ENCODE measurements at places on chromosomes 13 and 19.
A peak's percentile ranks its signal among the peaks of the same experiment; 100 is the strongest.

GRCh38 chr13:41232578-41233480, 30.5 kb downstream of the MTRF1 start:
- DNase-seq, result no peak

GRCh38 chr19:53086949-53087348, 16.3 kb downstream of the ZNF160 start:
- DNase-seq, result no peak

DNA sequence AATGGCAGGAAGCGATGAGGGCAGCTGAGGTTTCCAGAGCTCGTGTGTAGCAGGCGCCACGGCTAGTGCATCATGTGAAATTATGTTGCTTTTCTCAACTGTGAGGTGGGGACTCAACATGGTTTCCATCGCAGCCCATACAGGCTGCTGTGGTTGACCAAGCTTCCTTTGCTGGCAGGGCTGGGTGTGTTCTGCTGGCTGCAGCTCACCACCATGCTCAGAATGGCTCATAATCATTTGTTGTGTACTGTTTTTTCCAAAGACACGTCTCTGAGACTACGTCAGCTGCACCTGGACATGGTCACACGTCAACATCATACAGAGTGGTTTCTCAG, 16.1 kb upstream of the RASA3 start:
- peak; percentile 97 for DNase-seq

DNA sequence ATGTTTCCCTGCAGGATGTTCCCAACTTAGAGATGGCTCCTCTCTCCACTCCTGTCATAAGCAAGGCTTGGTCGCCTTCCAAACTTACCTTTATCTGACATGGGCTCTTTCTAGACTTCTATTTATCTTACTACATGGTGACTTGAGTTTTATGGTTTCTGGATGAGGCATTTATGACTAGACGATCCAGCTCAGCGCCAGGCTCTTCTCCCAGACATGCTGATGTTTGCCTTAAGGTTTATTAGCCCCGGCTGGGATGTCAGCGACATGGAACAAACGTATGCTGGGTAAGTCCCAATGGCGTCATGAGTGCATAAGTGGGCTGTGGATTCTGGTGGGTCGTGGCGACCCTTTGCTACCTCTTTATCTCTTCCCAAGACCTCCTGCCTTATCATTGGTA, 39.8 kb upstream of the SLC15A1 start:
- DNase-seq, result no peak

DNA sequence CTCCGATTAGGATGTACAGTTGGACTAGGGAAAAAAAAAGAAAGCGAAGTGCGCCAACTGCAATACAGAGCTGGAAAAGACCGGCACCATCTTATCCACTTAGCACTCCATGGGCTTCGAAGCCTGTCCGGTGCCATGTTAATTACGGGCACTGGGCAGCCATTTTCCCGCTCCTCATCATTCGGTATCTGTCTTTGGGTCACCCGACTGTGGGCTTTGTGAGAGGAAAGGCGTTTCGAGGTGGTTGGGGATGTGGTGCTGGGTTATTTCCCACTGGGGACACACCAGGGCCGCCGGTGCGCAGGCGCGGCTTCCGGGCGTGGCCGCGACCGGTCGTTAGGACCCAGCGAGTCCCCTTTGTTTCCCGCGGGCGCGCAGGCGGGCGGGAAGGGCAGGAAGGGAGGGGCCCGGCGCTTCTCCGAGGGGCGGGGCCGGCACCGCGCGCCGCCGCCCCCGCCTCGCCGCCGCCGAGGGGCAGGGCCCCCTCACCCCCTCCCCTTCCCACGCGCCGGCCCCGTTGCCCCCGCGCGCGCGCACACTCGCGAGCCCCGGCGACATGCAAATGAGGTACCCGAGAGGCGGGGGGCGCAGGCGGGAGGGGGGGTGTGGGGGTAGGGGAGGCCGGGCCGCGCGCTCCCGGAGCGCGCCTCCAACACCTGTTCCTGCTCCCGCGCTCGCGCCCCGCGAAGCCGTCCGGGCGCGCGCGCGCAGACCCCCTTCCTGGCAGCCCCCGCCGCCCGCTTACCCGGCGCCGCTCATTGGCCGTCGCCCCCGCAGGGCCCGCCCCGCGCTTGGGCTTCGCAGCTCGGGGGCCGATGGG, at the start of gene ZNF524:
Gene ZNF524 (plus strand): TSS at position 447 of the 820 bp plus-strand sequence. CDS start 1,825 bp downstream, outside the sequence.
- DNase-seq, result peak; percentile 90

- DNase-seq, result peak; percentile 31
Measured at GRCh38 chr13:73998631-73999030, 135.6 kb downstream of the KLF12 start.

- DNase-seq, result no peak
Measured at GRCh38 chr19:41449865-41450178, 6.9 kb downstream of the ERICH4 start.

GRCh38 chr19:3047496-3048189, 14.7 kb downstream of the TLE5 start:
- DNase-seq, result peak; percentile 76

DNA sequence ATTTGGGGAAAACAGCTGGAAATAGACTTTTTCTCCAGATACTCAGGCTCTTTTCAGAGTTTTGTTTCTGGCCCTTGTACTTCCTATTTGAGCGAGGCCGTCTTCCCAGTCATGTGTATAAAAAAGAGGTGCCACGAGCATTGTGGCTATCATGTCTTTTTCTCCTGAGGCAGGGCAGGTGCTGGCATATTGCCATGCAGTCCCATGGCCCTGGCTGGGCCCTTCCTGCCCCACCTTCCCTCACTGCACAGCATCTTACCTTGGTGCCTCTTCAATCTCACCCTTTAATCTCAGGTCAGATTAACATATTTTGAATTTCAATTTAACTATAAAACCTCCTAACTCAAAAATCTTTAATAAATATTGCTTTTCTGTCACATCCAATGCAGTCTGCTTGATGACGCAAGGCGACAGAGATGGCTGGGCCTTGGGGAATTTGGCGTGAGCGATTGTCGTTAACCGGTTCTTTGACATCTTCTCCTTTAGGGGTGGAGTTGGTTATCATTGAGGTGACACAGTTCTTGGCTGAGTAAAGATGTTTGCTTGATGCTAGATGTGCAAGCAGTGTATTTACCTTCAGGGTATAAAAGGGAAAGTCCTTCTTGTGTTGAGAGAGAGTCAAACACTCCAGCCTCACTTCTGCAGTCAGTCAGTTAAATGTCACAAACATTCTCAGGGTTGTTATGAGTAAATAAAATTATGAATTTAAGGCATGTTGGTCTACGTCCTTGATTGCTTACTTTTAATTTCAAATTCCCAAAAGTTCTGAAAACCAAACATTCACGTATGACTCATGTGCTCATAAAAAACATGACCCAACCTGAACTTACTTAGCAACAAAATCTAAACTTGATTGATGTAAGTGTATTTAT, 289.9 kb downstream of the MYO16 start:
- DNase-seq, result no peak

DNA sequence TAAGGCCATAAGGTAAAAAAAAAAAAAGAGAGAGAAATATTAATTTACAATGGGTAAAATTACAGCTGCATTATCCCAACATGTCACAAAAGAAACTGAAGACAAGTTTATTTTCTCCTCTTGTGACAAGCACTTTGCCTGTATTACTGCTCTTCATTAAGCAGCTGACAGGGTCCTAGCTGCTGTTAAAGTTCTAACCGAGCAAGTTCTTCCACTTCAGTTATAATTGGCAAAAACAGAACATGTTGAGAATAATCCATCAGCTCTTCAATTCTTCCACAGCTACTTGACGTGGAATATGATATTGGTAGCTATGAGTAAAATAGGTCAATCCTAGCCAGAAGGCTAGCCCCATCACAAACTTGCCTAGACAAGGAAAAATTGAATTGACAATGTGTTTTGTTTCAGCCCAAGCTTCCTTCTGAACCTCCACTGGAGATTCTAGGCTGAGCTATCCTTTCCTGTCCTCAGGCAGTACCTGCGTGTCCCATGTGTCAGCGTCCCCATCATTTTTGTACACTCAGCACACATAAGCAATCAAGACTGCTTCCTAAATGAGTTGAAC, 32.2 kb upstream of the DOCK9 start:
- no peak for DNase-seq

DNA sequence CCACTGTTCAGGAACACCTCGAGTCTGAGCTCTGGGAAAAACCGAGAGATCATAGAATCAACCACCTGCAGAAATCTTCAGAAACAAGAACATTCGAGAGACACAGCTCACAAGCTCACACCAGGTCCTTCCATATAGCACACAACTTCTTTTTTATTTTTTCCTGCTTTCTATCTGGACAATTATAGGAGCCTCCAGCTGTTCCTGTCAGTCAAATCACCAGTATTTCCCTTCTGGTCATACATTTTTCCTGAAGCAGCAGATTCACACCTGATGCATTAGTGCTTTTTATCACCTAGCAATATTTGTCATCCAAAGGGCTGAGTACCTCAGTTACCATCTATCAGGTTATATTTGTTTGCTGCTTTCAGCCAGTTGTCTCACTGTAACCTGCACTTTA, 323.5 kb downstream of the FOXO1 start:
- DNase-seq, result no peak

GRCh38 chr13:43268632-43269031, 245.2 kb downstream of the DNAJC15 start:
- no peak for DNase-seq

DNA sequence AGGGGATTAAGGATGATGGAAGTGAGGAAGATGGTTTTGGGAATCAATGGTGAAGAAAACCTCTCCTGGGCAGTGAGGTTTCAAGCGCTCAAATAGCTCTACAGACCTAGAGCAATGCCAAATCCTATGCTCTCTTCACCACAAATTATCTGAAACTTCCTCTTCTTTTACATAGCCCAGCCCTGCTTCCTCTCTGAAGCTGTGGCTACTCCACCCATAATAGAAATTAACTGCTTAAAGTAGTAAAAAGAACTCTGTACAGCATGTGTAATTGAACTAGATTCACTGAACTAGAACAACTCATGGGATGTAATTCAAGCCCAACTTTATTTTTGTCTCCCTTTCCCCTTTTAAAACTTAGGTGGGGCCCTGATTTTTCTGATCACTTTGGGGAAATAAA, 20.4 kb upstream of the IFT88 start:
- peak; percentile 18 for DNase-seq

DNA sequence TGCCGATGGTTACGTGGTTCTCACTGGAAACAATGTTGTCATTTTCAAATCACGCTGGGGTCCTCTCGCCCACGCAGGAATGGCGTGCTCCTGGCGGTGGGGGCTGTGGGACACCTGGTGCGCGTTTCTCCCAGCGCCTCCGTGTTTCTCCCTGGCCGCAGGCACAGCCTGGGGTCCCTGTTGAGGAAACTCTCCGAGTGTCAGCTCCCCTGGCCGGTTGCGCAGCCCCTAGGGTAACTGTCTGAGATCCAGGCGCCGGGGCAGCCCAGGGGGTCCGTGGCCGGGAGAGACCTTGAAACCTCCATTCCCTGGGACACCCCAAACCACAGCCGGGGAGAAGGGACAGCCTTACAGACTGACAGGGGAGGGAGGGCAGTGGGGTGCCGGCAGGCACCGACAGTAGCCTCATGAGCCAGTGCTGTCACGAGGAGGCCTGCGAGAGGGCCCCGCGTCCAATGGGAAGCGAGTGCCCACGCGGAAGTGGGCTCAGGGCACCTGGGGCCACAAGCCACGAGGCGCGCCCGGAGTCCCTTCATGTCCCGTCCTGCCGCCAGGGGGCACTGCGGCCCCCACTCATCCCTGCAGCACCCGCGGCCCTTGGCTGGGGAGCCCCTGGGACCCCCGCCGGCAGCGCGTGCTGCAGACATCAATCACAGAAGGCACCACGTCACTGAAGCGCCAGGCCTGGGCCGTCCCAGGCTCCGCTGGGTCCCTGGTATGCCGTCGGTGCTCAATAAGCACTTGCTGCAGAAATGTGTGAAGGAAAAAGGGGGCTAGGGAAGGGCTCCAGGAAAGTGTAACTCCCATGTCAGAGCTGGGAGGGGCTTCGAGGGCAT, 9.5 kb downstream of the ADAMTSL5 start:
- DNase-seq, result peak; percentile 30

DNA sequence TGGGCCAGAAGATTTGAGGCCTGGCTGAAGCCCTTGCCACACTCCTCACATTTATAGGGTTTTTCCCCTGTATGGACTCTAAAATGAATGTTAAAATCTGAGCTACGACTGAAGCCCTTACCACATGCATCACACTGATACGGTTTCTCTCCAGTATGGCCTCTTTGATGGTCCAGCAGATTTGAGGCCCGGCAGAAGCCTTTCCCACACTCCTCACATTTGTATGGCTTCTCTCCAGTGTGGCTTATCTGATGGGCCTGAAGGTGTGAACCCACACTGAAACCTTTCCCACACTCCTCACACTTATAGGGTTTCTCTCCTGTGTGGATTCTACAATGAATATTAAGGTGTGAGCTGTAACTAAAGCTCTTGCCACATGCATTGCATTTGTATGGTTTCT, 21.0 kb downstream of the ZNF45 start:
- DNase-seq, result no peak

DNA sequence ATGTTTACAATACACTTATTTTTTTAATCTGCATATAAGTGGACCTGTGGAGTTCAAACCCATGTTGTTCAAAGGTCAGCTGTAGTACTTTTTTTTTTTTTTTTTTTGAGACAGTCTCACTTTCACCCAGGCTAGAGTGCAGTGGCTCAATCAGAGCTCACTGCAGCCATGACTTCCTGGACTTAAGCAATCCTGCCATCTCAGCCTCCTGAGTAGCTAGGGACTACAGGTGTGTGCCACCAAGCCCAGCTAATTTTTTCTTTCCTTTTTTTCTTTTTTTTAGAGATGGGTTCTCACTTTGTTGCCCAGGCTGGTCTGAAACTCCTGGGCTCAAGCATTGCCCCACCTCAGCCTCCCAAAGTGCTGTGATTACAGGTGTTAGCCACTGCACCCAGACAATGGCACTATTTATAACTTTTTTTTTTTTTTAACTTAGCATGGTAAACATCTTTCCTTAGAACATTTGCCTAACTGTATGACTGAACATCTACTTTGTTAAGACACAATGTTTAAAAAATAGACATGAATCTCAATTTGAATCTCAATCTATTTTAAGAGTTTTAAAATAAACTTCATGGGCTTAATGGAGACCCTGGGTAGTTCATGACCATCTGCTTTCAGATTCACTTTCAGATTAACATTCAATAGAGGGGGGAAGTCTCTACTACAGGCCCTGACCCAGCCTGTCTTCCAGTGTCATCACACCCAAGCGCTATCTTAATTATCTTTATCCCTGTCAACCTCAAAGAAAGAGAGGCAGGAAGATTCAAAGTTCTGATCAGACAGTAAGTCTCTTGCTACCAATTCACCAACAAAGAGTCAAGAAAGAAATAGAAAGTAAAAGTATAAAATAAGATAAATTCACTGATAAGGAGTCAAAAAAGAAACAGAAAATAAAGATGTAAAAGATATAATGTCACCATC, 97.7 kb upstream of the DOCK9 start:
- DNase-seq, result peak; percentile 54

GRCh38 chr13:95355494-95355893, 54.2 kb upstream of the ABCC4 start:
- DNase-seq, result no peak

- no peak for DNase-seq
Measured at GRCh38 chr13:48398450-48399095, 14.3 kb downstream of the LPAR6 start.

GRCh38 chr19:11379857-11380350, 4.2 kb downstream of the EPOR start:
- DNase-seq, result no peak
